Right atrium auricular region (tissue), 2 donors: ENCODE measurements at places on chromosomes 5 and 9. TPM values are rescaled to one million over a fixed set of nuclear protein-coding genes. Genes with fewer than 3 reads are reported as not detected.

DNA sequence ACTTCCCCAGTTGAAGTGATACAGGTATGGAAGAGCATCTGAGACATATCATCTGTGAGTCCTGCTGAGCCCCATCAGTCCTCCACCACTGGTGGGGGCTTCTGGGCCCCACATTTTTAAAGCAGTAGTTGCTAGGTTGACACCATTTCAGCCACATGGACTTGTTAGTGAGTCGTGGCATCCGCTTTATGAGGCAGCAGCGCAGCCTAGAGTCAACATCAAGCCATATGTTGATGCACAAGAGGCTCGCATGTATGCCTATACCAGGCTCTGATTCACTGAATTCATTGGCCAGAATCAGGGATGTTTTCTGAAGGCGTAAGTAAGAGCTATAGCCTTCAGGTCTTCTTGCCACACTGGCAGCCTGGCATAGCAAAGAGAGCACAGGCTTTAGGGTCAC, 26.8 kb downstream of the ZNF346 start:
- H3K4me1 ChIP-seq: no peaks in the 10 kb centered on the region
- no peak overlapping the region for H3K4me3 ChIP-seq
- H3K27ac ChIP-seq: no peak overlapping the region
- peaks cover 37% of the 10 kb centered on the region for H3K36me3 ChIP-seq

DNA sequence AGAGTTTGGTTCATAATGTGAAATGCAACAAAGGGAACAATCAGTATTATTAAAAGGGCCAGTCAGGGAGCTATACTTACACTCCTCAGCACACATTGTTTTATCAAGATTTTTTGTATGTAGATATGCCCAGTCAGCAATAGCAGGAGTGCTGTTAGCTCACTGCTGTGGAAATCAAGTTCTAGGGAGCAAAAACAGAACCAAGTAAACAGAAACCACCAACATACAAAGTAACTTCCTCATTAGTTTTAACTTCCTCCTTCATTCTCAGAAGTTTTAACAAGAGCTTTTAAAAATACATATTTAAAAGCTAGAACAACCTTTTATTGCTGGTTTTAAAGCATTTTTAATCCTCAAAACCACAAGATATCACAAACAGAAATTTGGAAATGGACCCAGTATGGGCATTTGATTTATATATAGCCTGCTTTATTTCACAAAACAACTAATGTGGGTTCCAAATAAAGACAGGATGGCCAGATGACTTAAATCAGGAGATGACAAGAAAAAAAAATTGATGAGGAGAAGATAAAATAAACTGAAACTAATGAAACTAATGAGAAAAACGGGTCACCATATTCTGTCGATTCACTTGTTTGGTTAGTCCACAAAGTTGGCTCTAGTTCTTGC, 178.5 kb downstream of the ADAMTS12 start:
- H3K27ac ChIP-seq: no peak overlapping the region
- no peak overlapping the region for H3K4me3 ChIP-seq
- H3K27me3 ChIP-seq: no peaks in the 10 kb centered on the region
- no peak for DNase-seq

SOX30 gene
- 0.89 TPM for total RNA-seq

GRCh38 chr9:75087289-75087823, 599 bp downstream of the NMRK1 start:
- H3K4me1 ChIP-seq: peaks cover 50% of the 10 kb centered on the region
- peak overlapping the region; percentile 96 for H3K27ac ChIP-seq
- no peaks in the 10 kb centered on the region for H3K27me3 ChIP-seq
- no peak for DNase-seq

GRCh38 chr5:180868960-180869359, 7.9 kb upstream of the ZFP62 start:
- no peaks in the 10 kb centered on the region for H3K27me3 ChIP-seq
- H3K36me3 ChIP-seq: no peaks in the 10 kb centered on the region
- no peaks in the 10 kb centered on the region for H3K4me1 ChIP-seq
- H3K4me3 ChIP-seq: no peak overlapping the region
- no peak overlapping the region for H3K27ac ChIP-seq

GRCh38 chr5:1103093-1103492, 8.8 kb downstream of the SLC12A7 start:
- H3K4me3 ChIP-seq: no peak overlapping the region
- no peaks in the 10 kb centered on the region for H3K36me3 ChIP-seq
- H3K4me1 ChIP-seq: no peaks in the 10 kb centered on the region
- DNase-seq: no peak
- peak overlapping the region; percentile 69 for H3K27ac ChIP-seq

BTNL8 gene
- 0.59 TPM for total RNA-seq

GRCh38 chr9:14661421-14662059, 31.7 kb downstream of the ZDHHC21 start:
- no peak overlapping the region for H3K27ac ChIP-seq
- H3K4me1 ChIP-seq: no peaks in the 10 kb centered on the region
- H3K36me3 ChIP-seq: no peaks in the 10 kb centered on the region
- no peaks in the 10 kb centered on the region for H3K27me3 ChIP-seq
- H3K4me3 ChIP-seq: no peak overlapping the region
- DNase-seq: no peak

DNA sequence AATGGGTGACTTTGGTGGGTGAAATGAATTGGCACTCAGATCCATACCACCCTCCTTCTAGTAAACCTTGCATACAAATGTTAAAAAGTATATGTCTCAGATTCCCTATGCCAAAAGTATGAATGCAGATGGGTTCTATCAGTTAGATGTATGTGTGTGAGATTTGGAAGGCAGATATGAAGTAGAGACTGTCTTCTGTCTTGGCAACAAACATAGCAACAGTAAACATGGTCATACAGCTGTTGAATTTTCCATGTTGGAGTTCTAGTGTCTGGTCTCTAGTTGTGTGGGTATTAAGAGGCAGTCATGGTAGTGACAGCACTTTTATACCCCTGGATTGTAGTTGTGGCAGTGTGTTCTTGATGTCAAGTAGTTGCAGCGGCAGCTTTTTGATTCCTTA, 125.6 kb upstream of the PITX1 start:
- no peak overlapping the region for H3K27ac ChIP-seq
- no peak for DNase-seq
- no peaks in the 10 kb centered on the region for H3K27me3 ChIP-seq
- no peak overlapping the region for H3K4me3 ChIP-seq

DNA sequence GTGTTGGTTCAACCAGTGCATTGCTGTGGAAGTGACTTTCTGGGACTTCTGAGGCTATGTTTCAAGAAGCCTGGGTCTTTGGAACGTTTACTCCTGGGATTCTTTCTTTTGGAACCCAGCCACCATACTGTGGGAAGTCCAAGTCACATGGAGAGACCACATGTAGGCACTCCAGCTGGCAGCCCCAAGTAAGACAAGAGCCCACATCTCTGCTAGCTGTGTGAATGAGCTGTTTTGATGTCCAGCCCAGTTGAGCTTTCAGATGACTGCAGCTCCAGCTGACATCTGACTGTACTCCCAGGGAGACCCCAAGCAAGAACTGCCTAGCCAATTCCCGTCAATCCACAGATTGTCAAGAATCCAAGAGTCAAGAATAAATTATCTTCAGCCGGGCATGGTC, 60.1 kb upstream of the SPATA31D4 start:
- no peaks in the 10 kb centered on the region for H3K27me3 ChIP-seq
- no peak for DNase-seq
- no peaks in the 10 kb centered on the region for H3K4me1 ChIP-seq
- H3K27ac ChIP-seq: no peak overlapping the region
- H3K4me3 ChIP-seq: no peak overlapping the region

- no peaks in the 10 kb centered on the region for H3K27me3 ChIP-seq
- H3K4me1 ChIP-seq: no peaks in the 10 kb centered on the region
- DNase-seq: no peak
- no peak overlapping the region for H3K4me3 ChIP-seq
- no peak overlapping the region for H3K27ac ChIP-seq
These were observed 11.1 kb downstream of the TGFBR1 start for GRCh38 chr9:99116003-99116411.

MYMK gene
- total RNA-seq: not detected

- no peak overlapping the region for H3K4me3 ChIP-seq
- H3K27me3 ChIP-seq: no peaks in the 10 kb centered on the region
- DNase-seq: no peak
- no peak overlapping the region for H3K27ac ChIP-seq
- no peaks in the 10 kb centered on the region for H3K4me1 ChIP-seq
These were observed 36.3 kb upstream of the PTPRD start for GRCh38 chr9:10649076-10649475.

FGD3 gene
- total RNA-seq: 3.3 TPM

DNA sequence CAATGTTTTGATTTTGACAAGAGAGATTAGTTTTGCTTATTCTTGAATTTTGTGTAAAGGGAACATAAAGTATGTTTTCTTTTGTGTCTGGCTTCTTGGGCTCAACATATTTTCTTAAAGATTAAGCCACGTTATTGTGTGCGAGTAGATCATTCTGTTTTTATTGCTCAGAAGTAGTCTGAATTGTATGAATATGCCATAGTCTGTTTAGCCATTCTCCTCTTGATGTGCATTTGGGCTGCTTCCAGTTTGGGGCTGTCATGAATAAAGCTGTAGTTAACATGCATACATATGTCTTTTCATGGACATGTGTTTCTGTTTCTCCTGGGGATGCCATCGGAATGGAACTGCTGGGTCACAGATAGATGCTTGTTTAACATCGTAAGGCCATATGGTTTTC, 198.9 kb downstream of the FANCC start:
- H3K4me3 ChIP-seq: no peak overlapping the region
- DNase-seq: no peak
- no peaks in the 10 kb centered on the region for H3K27me3 ChIP-seq
- H3K4me1 ChIP-seq: no peaks in the 10 kb centered on the region

GRCh38 chr5:177447611-177448243, 1.1 kb downstream of the PRR7 start:
- H3K27me3 ChIP-seq: no peaks in the 10 kb centered on the region
- peak overlapping the region; percentile 64 for H3K4me3 ChIP-seq
- no peaks in the 10 kb centered on the region for H3K36me3 ChIP-seq
- DNase-seq: no peak

DNA sequence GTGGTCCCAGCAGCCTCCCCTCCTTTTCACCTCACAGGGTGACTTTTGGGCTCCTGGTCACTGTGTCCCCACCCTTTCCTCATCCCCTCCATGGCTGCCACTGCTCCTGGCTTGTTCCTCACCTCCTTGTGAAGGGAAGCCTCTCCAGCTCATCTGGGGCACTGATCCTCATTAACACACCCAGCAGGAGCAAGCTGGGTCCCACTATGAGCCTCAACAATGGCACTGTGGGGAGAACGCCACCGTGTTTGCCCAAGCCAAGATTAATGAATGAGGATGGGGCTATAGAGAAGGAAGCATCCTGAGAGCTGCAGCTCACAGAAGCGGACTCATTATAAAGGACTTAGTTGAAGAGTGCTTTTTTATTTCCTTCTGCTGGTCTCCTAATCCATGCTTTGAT, 118.4 kb downstream of the MARCHF11 start:
- no peaks in the 10 kb centered on the region for H3K27me3 ChIP-seq
- no peak overlapping the region for H3K27ac ChIP-seq
- H3K4me1 ChIP-seq: no peaks in the 10 kb centered on the region
- no peak overlapping the region for H3K4me3 ChIP-seq
- no peaks in the 10 kb centered on the region for H3K36me3 ChIP-seq

DNA sequence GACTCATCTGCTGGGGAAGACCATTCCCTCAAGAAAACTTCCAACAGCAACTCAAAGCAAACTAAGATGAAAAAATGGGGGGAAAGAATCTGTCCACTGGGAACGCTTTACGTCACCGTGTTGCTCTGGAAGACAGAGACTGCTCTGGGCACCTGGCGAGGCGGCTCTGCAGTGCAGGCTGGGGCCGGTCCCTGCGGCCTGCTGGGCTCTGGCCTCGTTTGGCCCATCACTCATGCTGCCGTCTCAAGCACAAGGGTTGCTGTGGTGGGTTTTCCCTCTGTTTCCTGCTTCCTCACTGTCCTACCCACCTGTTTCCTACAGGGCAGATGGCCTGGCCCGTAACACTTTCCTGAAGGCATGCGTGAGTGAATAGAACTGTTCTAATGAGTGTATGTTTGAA, 92.9 kb upstream of the OTULINL start:
- H3K36me3 ChIP-seq: peaks cover 81% of the 10 kb centered on the region
- H3K4me1 ChIP-seq: peaks cover 18% of the 10 kb centered on the region
- H3K27ac ChIP-seq: no peak overlapping the region
- no peak overlapping the region for H3K4me3 ChIP-seq

DNA sequence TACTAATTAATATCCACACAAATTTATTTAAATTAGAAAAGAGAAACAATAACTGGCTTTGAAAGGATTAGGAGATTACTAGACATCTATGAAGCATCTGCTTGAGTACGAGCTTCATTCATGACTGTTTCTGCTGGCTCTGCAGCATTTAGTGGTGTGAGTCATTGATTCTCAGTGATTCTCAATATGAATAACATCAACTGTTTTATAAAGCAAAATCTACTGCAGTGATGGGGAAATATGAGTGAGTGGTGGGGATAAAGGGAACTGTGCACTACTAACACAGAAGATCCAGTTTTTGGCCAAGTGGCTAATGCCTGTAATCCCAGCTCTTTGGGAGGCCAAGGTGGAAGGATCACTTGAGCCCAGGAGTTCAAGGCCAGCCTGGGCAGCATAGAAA, 8.4 kb downstream of the FNBP1 start:
- DNase-seq: no peak
- H3K36me3 ChIP-seq: no peaks in the 10 kb centered on the region
- no peaks in the 10 kb centered on the region for H3K27me3 ChIP-seq
- no peak overlapping the region for H3K4me3 ChIP-seq
- H3K4me1 ChIP-seq: no peaks in the 10 kb centered on the region
- H3K27ac ChIP-seq: no peak overlapping the region

GRCh38 chr9:16873126-16873802, 2.8 kb upstream of the BNC2 start:
- H3K27ac ChIP-seq: no peak overlapping the region
- H3K36me3 ChIP-seq: no peaks in the 10 kb centered on the region
- DNase-seq: no peak
- peaks cover 7% of the 10 kb centered on the region for H3K4me1 ChIP-seq
- H3K4me3 ChIP-seq: no peak overlapping the region
- no peaks in the 10 kb centered on the region for H3K27me3 ChIP-seq

- H3K27ac ChIP-seq: no peak overlapping the region
- DNase-seq: no peak
- peak overlapping the region; percentile 85 for H3K4me3 ChIP-seq
- no peaks in the 10 kb centered on the region for H3K36me3 ChIP-seq
- H3K27me3 ChIP-seq: no peaks in the 10 kb centered on the region
These were observed 1.0 kb downstream of the HMGCS1 start for GRCh38 chr5:43312076-43312661.

DNA sequence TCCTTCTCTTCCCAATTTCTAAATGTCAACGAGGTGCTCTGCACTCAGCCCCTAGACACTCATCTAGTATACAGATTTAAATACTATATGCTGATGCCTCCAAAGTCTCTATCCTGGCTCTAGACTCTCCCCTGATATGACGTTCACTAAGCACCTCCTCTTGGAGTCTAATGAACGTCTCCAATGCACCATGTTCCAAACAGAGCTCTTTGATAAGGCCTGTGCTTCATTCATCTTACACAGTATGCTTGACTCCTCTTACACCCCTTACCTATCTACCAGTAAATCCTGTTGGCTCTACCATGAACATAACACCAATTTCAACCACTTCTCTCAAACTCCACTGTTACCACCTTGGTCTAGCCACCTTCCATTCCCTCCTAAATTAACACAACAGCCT, 25.7 kb downstream of the OXCT1 start:
- no peaks in the 10 kb centered on the region for H3K4me1 ChIP-seq
- H3K4me3 ChIP-seq: no peak overlapping the region
- no peaks in the 10 kb centered on the region for H3K27me3 ChIP-seq

AGXT2 gene
- not detected for total RNA-seq
